ENCODE measurements at places on chromosomes 3 and 15.

DNA sequence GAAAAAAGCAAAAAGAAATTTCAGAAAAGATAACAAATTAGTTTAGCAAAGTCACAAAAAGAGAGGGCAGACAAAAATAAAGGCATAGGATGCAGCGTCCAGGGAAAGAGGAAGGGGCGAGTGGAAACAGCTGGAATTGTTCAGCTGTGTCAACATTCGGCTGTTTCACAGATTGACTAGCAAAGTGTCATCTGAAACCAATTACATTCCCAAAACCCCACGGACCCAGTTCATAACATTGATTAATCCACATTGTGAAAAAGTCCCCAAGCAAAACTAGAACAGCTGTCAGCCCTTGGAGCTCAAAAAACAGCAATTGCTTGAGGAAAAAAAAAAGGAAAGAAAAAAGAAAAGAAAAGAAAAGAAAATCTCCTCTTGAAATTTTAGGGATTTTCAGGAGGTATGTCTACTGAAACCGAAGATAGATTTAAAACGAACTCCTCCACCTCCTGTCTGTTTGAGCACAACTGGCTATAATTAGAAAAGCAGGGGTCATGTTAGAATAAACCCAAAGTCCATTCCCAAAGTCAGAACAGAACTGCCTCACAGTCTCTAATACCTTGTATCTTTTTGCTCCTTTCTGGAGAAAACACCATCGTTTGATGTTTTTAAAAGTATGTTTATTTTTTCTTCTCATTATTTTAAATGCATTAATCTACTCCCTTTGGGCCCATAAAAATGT, 159.6 kb downstream of the RORA start:
- no peak for DNase-seq

- DNase-seq = peak; percentile 61
These were observed 3.6 kb upstream of the SMAD6 start for GRCh38 chr15:66698318-66698961.

DNA sequence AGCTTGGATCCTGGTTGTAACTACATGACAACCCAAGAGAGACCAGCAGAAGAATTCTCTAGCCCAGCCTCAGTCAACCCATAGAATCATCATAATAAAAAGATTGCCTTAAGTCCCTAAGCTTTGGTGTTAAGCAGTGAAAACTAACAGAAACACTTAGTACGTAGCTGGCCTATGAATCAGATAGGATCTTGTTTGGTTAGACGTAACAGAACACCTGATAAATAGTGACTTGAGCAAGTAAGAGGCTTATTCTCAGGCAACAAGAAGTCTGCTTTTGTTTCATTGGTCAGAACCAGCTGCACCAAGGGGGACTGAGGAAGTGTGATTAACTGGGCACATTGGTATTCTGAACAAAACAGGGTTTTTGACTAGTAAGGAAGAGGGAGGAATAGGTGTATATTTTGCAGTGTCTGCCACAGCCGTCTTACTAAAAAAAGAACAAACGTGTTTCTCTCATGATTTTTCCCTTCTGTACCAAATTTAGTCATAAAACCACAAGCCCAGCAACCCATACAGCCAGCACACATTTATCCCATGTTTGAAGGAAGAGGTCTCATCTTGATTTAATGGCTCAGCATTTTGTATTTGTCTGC, 53.3 kb upstream of the GLCE start:
- DNase-seq = no peak

DNA sequence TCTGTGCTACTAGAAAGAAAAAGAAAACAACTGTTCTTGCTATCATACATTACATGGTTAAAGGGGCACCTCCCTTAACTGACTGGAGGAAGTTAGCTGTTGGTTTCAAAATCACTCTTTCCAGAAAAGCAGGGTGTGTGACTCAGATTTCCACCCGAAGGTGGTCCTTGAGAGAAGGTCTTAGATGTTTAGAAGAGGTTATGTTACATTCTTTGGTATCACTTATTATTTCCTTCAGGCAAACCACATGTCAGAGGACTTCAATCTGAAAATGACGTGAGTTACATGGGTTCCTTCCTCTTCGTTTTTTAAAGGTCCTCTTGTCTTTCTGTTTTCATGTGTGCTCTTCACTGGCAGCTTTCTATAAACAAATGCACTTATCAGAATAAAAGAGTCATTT, 307.9 kb upstream of the CBLB start:
- DNase-seq = no peak

- no peak for DNase-seq
These were observed 109.7 kb downstream of the BDH1 start for GRCh38 chr3:197445896-197446699.

DNA sequence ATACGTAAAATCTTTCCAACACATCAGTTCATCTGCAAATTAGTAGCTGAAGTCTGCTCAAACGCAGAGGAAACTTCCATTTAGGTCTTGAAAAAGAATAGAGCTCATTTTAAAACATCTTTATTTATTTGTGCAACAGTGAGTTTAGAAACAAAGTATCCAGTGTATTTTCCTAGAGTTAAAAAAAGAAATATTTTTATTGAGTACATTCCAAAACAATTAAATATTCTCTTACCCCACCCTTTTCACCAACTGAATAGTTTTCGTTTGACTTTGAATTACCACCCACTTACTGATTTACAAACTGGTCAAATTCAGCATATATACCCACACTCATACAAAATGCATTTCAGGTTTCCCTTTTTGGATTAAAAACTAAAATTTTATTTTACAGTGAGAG, 104.7 kb downstream of the ZBTB20 start:
- no peak for DNase-seq
